Thoracic aorta endothelial cell (primary cell): ENCODE measurements at places on chromosomes 6 and 20. TPM values are rescaled to one million over a fixed set of nuclear protein-coding genes. Genes with fewer than 3 reads are reported as not detected.

PAK5 gene
- total RNA-seq: not detected in 2 replicates

SNPH gene
- 4.8 and 6.9 TPM in 2 replicates for total RNA-seq

PROCR gene
- 337 and 415 TPM in 2 replicates for total RNA-seq

TPD52L1 gene
- total RNA-seq: 4.3 and 4.7 TPM in 2 replicates

NUP43 gene
- 54.3 and 68.4 TPM in 2 replicates for total RNA-seq

PGC gene
- total RNA-seq: not detected in 2 replicates

BHLHE23 gene
- total RNA-seq: not detected in 2 replicates

ZSCAN31 gene
- total RNA-seq: 66.2 and 80.3 TPM in 2 replicates

SLC22A23 gene
- total RNA-seq: 5.8 and 5.9 TPM in 2 replicates

PI16 gene
- total RNA-seq: not detected in 2 replicates

MUCL3 gene
- not detected in 2 replicates for total RNA-seq

NRN1 gene
- total RNA-seq: 8.6 and 65.9 TPM in 2 replicates

PBOV1 gene
- total RNA-seq: not detected in 2 replicates

DEFB118 gene
- total RNA-seq: not detected in 2 replicates

SUMO4 gene
- total RNA-seq: 5.5 TPM in 2 replicates

SIRPD gene
- total RNA-seq: not detected in 2 replicates

SMIM13 gene
- 16.8 and 17.9 TPM in 2 replicates for total RNA-seq

IMPG1 gene
- total RNA-seq: not detected in 2 replicates

ATP6V1G2 gene
- total RNA-seq: 0.50 and 0.53 TPM in 2 replicates

DACT2 gene
- total RNA-seq: not detected in 2 replicates

C20orf202 gene
- total RNA-seq: not detected in 2 replicates

GMPR gene
- 20.1 and 25.0 TPM in 2 replicates for total RNA-seq

ITPR3 gene
- total RNA-seq: 58.8 and 98.4 TPM in 2 replicates

HMGN3 gene
- 66.8 and 72.7 TPM in 2 replicates for total RNA-seq

ACAT2 gene
- total RNA-seq: 45.9 and 75.5 TPM in 2 replicates

ECT2L gene
- not detected in 2 replicates for total RNA-seq
